ENCODE measurements at places on chromosomes 7 and 10. TPM values are rescaled to one million over a fixed set of nuclear protein-coding genes. Genes with fewer than 3 reads are reported as not detected.

GRCh38 chr7:2821842-2822507 is 22.1 kb downstream of the GNA12 start:
- no peak for DNase-seq

DNA sequence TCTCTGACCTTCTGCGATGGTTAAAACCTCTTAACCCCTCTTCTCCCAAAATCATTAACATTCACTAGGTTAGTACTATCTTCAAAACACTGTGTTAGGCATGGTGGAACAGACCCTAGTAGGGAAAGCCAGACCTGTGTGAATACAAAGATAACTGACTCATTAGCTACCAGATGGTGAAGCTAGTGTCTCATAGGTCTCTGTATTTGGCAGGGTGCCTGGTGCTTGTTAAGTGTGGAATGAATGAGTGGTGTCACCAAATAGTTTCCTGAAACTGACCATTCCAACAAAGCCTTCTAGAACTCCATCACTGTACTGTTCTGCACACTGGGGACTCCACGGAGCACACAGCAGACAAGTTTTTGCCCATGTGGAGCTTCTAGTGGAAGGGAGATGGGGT is 27.7 kb upstream of the TM9SF3 start:
- no peak for DNase-seq

DNA sequence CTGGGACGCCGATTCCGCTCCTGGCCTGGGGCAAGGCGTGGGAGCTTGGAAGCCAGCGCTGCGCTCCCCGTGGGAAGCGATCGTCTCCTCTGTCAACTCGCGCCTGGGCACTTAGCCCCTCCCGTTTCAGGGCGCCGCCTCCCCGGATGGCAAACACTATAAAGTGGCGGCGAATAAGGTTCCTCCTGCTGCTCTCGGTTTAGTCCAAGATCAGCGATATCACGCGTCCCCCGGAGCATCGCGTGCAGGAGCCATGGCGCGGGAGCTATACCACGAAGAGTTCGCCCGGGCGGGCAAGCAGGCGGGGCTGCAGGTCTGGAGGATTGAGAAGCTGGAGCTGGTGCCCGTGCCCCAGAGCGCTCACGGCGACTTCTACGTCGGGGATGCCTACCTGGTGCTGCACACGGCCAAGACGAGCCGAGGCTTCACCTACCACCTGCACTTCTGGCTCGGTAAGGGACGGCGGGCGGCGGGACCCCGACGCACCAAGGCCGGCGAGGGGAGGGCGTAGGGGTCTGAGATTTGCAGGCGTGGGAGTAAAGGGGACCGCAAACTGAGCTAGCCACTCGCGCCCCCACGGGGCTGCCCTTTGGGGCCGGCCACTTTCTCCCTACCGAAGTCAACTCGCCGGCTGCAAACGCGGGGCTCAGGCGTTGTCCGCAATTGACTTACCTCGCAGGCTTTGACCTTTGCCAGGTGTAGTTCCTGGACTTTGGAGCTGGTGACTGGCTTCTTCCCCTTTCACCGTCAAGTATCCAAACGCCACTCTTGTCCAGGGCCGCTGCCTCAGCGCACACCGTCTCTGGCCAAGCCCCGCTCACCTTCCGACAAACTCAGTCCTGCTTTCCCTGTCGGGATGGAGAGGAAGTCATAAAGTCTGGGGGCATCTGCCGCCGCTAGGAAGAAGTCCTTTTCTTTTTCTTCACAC is at the start of gene SCIN:
SCIN (plus strand) TSS at position 187 of the 928 bp plus-strand sequence; CDS start at position 254, 67 bp downstream.
- DNase-seq = no peak

AGAP5 gene
- total RNA-seq = 18.2 TPM

KLHDC10 gene
- total RNA-seq = 13.9 TPM

COL28A1 gene
- not detected for total RNA-seq

DNA sequence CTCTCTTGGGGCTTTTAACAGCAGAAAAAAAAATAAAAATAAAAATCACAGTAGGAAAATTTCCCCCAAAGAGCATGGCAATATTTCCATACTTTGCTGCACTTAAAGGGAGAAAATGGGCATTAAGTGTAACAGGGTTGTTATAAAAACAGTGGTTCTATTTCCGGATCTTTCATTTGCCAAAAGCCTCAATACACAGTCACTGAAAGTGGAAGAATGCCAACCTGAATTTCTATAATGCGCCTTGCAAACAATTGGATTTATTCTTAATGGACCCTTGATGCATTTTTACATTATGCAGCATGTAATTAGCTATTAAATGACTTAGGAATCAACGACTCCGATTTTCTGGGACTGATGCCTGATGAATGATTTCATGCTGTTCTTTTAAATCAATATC is 127.6 kb upstream of the NANOS1 start:
- no peak for DNase-seq

DNA sequence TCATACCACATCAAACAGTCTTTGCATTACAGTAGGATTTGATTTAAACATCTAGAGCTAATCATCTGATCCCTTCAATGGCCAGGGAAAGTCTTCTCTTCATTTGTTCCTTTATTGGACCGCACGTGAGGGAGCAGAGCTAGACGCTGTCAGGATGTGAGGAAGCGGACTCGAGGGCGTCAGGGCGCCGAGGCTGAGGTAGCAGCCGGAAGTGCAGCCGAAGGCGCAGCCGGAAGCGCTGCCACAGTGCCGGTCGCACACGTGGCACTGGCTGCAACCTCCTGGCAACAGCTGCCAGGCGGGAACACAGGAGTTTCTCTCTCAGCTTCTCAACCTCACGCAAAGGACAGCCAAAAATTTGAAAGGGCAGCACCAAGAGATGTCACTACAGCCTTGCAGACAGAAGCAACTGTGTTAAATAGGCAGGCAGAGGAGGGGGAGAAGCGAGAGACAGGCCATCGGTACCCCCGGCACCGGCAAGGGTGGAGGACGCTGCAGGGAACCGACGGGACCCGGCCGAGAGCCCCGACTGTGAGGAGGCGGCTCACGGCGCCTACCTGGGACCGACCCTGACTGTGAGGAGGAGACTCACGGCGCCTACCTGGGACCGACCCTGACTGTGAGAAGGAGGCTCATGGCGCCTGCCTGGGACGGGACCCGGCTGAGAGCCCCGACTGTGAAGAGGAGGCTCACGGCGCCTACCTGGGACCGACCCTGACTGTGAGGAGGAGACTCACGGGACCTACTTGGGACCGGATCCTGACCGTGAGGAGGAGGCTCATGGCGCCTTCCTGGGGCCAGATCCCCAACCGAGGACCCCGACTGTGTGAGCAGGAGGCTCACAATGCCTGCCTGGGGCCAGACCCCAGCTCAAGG is 32.3 kb downstream of the VIPR2 start:
- no peak for DNase-seq

CALHM2 gene
- total RNA-seq = 20.3 TPM

DNA sequence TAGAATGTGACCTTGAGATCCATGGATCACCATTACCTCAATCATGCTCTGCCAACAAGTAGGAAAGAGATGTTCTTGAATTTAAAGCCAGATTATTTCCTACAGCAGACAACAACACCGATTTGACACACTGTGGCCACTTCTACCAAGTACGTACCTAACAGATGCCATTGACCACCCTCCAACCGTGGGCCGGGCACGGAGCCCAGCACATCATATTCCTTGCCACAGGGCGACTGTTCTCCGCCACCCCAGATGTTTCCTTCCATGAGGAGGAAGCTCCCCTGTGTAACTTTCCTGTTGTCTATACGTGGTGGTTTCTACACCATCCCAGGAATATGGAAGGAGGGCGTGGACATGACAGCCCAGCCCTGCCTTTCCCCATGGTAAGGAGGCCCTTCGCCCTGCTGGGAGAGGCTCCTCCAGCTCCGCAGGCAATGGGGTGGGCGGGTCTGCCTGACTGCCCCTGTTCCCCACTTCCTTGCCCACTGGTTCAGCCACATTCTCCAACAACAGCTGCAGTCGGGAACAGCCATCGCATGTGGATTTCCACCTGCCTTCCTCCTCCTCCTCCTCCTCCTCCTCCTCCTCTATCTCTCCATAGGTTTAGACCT is 7.2 kb downstream of the CHST15 start:
- no peak for DNase-seq

CAMK2B gene
- total RNA-seq = 1.9 TPM

GRCh38 chr10:75181073-75181472 is 29.5 kb upstream of the VDAC2 start:
- no peak for DNase-seq

- no peak for DNase-seq
These were observed 193.8 kb upstream of the PTER start for GRCh38 chr10:16242859-16243613.

DNA sequence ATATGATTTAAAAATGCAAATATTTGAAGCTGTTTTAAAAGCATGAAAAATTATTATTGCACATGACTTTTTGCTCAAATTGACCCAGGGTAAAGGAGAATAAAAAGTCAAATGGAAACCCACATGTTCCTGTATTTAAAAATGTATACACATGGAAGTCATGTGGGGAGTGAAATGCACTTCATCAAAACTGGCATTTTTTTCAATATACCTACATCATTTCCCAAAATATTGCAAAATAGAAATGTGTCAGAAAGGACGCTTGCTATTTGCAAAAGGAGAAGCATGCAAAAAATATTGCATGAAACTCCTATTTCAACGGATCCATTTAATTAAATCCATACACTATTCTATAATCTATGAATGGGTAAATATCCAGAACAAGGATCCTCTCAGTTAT is 117.0 kb downstream of the POU6F2 start:
- no peak for DNase-seq

GRCh38 chr7:100065452-100066186 is 15.9 kb downstream of the ZNF3 start:
- no peak for DNase-seq

GRCh38 chr10:110006358-110007160 is 1.2 kb upstream of the ADD3 start:
- no peak for DNase-seq

DNA sequence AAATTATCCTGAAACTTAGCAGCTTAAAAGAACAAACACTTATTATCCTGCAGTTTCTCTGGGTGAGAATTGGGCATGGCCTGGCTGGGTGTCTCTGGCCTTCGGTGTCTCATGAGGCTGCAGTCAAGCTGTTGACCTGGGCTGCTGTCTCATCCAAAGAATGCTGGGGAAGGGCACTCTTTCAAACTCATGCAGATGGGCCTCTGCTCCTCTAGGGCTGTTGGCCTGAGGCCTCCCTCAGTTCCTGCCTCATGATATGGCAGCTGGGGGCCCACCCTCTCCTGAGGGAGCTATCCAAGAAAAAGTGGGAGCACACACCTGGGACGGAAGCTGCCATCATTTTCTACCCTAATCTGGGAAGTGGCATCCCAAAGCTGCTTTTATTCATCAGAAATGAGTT is 43.6 kb downstream of the DRGX start:
- DNase-seq = no peak

- DNase-seq = no peak
These were observed 214.7 kb downstream of the WDR37 start for GRCh38 chr10:1270906-1271305.

GRCh38 chr7:47346377-47346914 is 235.5 kb downstream of the TNS3 start:
- no peak for DNase-seq

TUBB8 gene
- not detected for total RNA-seq

- peak; percentile 88 for DNase-seq
These were observed at the start of gene NRF1 for GRCh38 chr7:129611246-129612111. TSS of gene NRF1 (plus strand) at chr7:129611720. CDS start at chr7:129657352, 45,632 bp downstream.

DNA sequence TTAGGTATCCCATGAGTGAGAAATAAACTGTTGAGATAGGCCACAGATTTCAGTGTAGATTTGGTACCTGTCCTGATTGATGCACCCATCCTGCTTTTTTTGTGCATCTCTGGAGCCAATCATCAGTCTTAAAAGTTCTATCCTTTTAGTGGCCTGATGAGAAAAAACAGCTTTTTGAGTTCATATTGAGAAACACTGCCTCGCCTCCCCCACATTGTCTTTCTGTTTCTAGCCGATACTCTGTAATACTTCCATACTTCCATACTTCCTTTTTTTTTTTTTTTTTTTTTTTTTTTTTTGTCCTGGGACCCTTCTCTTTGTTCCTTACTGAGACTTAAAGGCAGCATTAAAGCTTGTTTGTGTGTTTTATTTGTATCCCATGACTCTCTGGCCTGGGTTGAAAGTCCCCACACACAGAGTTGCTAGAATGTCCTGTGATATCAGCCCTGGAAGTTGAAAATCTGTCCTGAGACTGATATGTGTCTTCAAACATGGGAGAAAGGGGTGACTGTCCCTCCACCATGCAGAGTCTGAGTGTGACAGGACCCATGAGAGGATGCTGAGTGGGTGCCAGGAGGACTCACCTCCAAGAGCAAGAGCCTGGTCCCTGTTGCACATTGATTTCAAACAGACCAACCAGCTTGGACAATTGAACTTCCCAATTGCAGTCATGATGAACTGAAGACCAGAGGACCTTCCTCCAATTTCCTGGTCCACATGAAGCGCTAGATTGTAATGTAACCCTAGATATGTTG is 5.7 kb downstream of the ZNF22 start:
- no peak for DNase-seq

DNA sequence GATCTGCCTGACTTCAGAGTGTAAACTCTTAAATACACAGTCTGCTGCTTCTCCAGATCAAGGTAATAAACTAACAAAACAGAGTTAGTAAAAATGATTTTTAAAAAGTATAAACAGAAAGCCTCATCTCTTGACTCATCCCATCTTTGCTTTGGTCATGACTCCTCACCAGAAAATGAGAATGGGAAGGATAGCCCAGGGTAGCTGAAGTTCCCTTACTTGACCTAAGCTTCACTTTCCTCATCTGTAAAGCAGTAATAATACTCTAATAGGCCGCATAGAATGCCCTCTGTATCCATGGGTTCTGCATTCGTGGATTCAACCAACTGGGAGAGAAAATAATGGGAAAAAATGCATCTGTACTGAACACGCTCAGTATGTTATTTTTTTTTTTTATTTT is 11.3 kb upstream of the SLC25A28 start:
- no peak for DNase-seq

DNA sequence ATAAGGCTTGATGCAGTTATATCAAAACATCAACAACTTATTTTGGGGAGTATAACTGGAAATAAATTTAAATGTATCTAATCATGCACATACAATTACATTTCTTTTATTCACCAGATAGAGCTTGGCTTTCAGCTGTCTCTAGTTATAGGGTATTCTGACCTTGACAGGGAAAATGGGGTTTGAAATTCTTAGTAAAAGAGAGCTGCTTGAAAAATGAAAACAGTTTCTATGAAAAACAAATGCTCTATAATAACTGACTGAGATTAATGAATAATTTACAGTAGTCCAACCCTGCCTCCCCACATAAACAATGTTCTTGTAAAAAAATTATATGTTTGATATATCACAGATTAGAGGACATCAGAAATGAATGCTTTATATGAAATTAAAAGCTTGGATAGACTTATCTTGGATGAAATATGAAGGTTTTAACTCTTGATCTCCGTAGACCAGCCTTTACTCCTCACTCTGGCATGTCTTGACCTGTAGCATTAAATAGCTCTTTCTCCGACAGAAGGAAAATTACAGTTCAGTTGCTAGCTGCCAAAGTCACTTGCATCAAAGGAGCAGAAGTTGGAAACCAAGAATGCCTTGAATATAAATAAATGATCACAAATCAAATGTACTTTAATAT is 32.1 kb downstream of the VWC2 start:
- DNase-seq = no peak

- no peak for DNase-seq
These were observed 74.0 kb downstream of the TLL2 start for GRCh38 chr10:96439725-96440124.

- no peak for DNase-seq
These were observed 105.9 kb upstream of the ARID5B start for GRCh38 chr10:61795551-61795950.

GRCh38 chr10:124296121-124296812 is 122.5 kb downstream of the OAT start:
- DNase-seq = no peak

UTF1 gene
- total RNA-seq = 0.28 TPM
